Stimulated activated naive CD4-positive, alpha-beta T cell treated with Interleukin-2 at 50 U/mL for 16 hours (primary cell): ENCODE measurements at places on chromosomes 11 and 22.

- no peak for DNase-seq
Observed at GRCh38 chr11:108216988-108217387, 5.5 kb downstream of the NPAT start.

GRCh38 chr22:44828193-44828592 is 75.8 kb downstream of the ARHGAP8 start:
- DNase-seq: no peak

DNA sequence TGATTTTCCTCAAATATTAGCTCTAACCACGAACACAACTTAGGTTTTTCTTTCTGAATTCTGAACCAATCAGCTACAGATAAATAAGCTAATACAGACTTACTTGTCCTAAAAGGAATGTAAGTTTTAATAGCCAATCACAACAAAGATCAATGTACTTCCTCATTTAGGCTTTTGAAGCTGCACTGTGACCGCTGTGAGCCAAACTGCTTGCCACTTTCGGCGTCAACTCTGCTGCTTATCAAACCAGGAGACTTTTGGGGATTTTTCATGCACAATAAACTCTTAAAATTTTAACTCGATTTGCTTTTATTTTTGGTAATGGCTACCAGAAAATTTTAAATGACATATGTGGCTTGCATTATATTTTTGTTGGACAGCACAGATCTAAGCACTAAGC is 92.5 kb downstream of the TMPRSS5 start:
- DNase-seq: no peak

DNA sequence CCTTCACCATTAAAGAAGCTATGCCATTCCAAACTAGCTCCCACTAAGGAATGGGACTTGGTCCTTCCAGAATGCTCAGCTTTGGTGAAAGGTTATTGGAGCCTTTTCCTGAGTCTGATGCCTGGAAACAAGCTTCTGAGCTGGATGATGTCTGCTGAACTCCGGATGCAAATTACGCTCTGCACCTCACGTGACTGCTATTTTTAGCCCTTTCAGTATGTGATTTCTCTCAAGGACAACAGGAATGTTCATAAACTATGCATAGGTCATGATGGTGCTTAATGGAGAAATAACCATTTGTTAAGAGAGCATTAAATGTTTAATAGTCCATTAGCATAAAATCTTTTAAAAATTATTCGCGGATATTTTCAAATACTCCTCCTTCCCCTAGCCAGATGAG is 631.4 kb upstream of the KIRREL3 start:
- no peak for DNase-seq

DNA sequence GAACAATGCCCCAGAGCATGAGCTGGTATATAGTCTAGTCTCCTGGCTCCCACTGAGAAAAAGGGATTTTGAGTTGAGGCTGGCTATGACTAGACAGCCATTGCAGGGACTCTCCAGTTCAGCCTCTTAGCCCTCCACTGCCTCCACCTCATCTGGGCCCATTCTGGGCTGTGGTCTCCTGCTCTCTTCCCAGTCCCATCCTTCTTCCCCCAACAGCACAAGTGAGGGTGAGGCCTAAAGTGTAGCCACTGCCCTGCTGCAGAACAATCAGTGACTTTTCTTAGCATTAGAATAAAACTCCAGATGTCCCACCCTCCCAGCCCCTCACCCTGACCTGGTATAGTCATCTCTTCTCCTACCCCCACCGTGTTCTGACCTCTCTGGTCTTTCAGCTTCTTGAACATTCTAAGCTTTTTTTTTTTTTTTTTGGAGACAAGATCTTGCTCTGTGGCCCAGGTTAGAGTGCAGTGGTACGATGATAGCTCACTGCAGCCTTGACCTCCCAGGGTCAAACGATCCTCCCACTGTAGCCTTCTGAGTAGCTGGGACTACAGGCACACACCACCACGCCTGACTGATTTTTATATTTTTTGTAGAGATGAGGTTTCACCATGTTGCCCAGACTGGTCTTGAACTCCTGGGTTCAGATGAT is 4.3 kb downstream of the MED15 start:
- DNase-seq: no peak

- DNase-seq: peak; percentile 67
Observed at GRCh38 chr11:59615120-59615636, 396 bp downstream of the OSBP start.

DNA sequence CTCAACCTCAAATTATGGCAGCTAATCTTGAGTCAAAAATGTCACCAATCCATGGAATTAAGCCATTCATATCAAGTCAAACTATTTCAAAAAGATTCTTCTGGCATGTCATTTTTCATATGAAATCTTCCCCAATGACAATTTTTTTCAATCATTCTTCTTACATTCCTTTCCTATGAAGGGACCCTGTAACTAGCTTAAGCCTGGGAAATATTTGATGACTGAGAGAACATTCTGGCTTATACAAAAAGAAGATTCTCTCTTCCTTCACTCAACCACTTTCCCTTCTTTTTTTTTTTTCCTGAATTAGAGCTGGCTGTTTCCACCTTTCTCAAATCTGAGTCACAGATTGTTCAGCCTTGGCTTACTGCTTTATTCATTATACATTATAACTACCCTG is 903.7 kb downstream of the FAM181B start:
- no peak for DNase-seq
